Stimulated activated CD4-positive, alpha-beta T cell treated with anti-CD3 and anti-CD28 coated beads, Interleukin-15, amount 100 ng/mL, for 1 hour (primary cell): ENCODE measurements at places on chromosomes 7 and 10.

- DNase-seq: no peak
Observed at GRCh38 chr10:117885206-117885829, 161.4 kb downstream of the RAB11FIP2 start.

GRCh38 chr10:106972381-106972780 lies 192.1 kb downstream of the SORCS1 start:
- no peak for DNase-seq

DNA sequence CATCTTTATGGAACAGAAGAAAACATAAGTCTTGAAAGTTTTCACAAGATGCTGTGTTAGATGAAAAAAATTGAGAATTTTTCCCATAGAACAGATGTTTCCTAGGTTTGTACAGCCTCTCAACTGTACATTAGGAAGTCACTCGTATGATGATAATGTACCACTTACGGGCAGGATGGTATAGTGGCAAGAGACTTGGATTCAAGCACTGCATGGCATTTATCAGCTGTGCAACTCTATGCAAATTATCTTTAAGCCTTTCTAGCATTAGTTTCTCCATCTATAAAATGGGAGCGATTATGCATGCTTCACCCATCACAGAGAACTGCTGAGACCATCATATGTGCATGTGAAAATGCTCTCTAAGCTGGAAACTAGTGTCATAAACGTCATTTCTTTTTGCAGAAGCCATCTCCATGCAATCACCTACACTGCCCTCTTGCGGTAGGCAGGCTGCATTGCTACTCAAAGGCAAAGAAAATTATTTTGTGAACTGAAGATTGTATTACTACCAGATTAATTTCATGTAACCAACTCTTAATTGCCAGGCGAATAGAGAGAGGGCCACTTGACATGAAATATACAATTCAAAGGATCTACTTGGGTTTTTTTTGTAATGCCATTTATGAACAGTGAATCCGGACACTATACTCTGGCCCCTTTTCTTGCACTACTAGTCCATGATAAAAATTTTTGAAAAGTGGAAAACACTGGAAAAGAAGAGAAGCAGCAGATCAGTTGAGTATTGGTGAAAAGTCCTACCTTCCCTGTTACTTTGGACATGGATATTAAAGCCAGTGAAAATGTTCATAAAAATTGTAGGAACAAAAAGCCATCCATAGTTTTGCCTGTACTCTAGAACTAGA lies 102.3 kb downstream of the JAZF1 start:
- DNase-seq: no peak

DNA sequence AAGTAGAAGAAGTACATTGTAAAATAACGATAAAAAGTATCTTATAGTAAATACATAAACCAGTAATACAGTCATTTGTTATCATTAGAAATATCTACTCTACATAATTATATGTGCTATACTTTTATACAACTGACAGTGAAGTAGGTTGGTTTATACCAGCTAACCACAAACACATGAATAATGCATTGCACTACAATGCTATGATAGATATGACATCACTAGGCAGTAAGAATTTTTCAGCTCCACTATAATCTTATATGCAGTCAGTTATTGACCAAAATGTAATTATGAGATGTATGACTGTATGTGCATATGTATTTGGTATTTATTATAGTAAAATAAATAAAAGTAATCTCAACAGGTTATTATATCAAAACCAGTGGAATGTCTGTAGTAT lies 23.4 kb upstream of the SGCE start:
- no peak for DNase-seq

GRCh38 chr10:100987685-100988049 lies 324 bp downstream of the TWNK start:
- DNase-seq: no peak

DNA sequence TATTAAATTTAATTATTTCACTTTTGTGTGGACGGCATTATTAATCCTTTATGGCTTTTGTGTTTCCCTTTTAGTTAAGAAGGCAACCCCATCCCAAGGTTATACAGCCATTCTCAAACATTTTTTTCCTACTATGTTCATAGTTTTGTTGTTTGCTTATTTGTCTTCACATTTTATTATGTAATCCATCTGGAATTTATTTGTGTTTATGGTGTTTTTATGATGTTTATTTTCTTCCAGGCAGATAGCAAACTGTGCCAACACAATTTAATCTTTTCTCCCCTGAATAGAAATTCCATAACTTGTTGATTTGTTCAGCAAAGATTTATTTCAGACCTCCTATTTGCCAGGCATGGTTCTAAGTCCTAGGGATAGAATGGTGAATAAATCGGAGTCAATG lies 42.9 kb downstream of the RAB18 start:
- no peak for DNase-seq

DNA sequence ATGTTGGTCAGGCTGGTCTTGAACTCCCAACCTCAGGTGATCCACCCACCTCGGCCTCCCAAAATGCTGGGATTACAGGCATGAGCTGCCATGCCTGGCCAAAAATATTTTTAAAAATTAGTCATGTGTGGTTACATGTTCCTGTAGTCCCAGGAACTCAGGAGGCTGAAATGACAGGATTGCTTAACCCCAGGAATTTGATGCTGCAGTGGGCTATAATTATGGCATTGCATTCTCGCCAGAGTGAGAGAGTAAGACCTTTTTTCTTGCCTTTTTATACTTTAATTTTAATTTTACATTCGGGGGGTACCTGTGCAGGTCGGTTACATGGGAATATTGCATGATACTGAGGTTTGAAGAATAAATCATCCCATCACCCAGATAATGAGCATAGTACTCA lies 86.6 kb upstream of the ZNF92 start:
- no peak for DNase-seq

GRCh38 chr10:22370320-22370719 lies 25.0 kb downstream of the SPAG6 start:
- DNase-seq: no peak

GRCh38 chr10:79111427-79111826 lies 42.7 kb downstream of the ZMIZ1 start:
- no peak for DNase-seq

GRCh38 chr7:27080844-27081436 lies 14.9 kb downstream of the HOXA1 start:
- no peak for DNase-seq

GRCh38 chr7:155305231-155305904 lies 7.7 kb downstream of the INSIG1 start:
- DNase-seq: no peak

DNA sequence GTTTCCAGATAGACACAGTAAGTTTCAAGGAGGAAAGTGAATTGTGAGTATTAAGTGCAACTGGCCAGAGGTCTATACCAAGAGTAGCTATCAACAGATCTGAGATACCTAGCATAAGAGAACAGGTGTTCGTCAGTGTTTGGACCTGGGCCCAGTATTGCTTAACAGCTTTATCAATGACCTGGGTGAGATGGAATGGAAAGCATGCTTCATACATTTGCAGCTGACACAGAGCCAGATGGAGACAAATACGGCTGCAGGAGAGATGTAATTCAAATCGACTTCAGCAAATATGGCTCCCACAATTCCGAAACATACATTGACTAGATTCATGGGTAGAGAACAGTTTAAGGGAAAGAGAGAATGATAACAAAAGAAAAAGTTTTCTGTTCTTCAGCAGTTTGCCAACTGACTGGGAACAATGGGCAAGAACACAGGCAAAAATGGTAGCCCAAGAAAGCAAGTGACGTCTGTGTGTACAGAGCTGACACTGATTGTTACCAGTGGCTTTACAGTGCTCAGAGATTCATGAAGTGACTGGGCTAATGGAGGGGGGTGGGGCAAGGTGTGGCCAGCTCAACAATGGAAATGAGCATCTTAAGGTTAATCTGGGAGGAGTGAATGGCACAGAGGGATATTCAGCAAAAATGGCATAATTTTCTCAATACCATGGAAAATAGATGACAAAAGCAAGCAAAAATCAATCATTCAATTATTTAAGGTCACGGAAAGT lies 28.0 kb upstream of the COBL start:
- no peak for DNase-seq

DNA sequence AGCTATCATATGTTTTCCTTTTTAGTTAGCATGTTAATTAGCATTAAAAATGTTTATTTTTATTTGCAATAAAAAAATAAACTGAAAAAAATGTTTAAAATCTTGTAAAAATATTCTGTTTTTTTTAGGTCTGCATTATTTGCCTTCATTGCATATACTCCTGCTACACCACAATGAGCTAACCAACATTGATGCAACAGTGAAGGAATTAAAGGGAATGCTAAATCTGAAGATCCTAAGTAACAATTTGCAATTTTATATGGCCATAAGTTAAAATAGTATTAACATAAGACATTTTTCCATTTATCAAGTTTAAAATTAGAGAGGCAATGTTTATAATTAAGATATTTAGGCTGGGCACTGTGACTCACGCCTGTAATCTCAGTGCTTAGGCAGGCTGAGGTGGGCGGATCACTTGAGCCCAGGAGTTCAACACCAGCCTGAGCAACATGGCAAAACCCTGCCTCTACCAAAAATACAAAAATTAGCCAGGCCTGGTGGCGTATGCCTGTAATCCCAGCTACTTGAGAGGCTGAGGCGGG lies 32.2 kb downstream of the LRRC72 start:
- DNase-seq: no peak

DNA sequence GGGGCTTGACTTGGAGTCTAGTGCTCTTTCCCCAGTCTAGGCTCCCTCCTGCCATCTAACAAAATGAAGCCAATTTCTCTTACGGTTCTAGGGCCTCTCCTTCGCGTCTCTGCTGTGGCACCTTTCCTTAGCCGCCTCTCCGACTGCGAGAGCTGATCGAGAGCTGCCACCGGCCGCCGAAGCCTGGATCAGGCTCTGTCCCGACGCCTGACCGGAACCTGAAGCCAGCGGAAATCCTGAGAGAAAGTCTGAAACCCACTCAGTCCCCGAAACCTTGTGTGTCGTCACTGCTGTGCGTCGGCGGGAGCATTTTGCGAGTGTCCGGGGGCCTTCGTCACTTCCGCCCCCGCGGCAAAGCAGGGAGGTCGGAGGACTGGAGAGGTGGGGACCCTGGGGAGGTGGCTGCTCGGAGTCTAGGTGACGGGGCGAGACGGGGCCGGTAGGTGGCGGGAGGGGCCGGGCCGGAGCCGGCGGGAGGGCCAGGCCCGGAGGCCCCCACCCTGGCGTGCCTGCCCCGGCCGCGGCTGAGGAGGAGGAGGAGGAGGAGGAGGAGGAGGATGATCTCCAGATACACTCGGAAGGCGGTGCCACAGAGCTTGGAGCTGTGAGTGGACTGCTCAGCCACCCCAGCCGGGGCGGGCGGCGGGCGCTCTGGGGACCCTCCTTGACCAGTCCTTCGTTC lies at the start of the genes ECD and FAM149B1:
ECD (minus strand) TSS at position 226 of the 682 bp plus-strand sequence. CDS start 4,071 bp downstream, outside the sequence.
FAM149B1 (plus strand) TSS at position 337 of the 682 bp plus-strand sequence; CDS start at position 558, 221 bp downstream.
- DNase-seq: peak; percentile 71

GRCh38 chr10:102261196-102261595 lies 15.9 kb downstream of the GBF1 start:
- no peak for DNase-seq

- DNase-seq: no peak
Observed at GRCh38 chr10:132858121-132859081, 72.5 kb upstream of the NKX6-2 start.

DNA sequence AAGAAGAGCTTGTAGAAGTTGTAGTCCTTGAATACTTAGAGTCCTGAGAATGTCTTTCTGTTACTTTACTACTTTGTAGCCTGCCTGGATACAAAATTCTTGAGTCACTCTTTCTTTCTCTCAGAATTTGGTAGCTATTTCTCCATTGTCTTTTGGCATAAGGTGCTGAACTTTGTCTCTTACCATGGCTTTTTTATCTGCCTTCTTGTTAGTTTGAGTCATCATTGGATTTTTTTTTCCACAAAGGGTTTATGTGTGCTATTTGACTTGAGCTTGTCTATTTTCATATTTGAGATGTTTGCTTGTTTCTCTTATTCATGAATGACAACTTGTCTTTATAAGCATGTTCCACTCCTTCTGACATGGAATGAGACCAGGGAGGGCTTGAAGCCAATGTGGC lies 74.5 kb upstream of the EXOC6 start:
- DNase-seq: no peak

- no peak for DNase-seq
Observed at GRCh38 chr10:124569623-124570470, 108.2 kb downstream of the LHPP start.

DNA sequence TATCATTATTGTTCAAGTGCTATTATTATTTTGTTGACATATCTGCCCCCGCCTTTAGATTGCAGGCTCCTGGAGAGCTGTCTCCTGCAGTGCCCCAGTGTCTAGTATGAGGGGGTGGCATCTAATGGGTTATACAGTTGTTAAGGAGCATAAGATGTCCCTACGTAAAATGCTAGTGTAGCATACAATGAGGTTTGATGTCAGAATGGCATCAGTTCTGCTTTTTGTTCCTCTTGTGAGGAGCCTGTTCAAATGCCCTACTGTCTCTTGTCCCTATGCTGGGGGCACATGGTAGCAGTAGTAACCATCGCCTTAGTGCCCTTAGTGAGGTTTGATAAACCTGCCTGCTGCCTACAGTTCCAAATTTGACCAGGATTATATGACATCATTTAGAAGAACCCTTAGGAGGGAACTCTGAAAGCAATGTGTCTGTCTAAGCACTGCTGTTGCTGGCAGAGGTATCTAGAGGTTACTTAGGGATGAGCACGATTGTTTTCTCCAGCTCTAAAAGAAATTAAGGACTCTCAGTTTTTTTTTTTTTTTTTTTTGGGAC lies 9.7 kb downstream of the CREM start:
- DNase-seq: no peak

DNA sequence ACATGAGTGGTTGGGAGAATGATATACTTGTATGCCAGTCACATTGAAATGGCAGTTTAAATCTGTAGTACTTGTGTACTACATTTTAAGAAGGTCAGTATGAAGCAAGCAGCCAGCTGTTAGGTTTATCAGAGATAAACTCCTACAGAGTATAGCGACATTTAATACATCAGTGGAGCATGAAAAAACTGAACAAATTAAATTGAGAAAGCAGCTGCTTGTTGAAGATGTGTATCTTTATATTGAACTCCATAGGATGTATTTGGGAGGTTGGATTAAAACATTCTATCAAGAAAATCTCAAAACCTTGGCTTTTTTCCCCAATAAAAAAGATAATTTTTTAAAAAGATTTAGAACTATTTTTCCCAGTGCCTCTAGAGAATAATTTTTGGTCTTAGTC lies 47.8 kb downstream of the PHF14 start:
- DNase-seq: no peak
